ENCODE measurements at places on chromosomes 16 and 17.

- DNase-seq, result no peak
Observed at GRCh38 chr17:51742571-51742970, 415.9 kb downstream of the CA10 start.

GRCh38 chr17:66779237-66779606 is 55.7 kb upstream of the CACNG5 start:
- DNase-seq, result no peak

GRCh38 chr16:86823888-86824671 is 245.7 kb downstream of the FOXL1 start:
- DNase-seq, result peak; percentile 69

DNA sequence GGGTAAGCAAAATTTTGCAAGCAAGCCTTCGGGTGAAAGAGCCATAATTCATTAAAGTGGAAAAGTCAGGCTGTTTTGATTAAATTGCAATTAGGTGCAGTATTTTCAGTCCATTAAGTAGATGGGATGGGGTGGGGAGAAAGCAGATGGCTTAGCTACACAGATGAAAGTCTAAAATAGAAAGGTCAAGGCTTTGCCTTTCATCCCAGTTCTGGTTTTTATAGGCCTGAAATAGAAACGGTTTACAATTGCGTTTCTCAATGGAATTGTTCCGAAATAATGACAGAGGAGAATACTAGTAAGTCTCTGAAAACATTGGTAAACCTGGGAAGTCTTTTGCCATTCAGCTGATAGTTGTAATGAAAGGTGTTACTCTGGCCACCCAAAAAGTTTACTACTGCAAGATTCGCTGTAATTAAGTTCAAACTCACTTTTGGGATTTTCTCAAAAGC is 1.5 kb downstream of the PPM1E start:
- DNase-seq, result no peak

GRCh38 chr17:51351890-51352289 is 91.5 kb downstream of the UTP18 start:
- no peak for DNase-seq

GRCh38 chr16:88414521-88415380 is 32.0 kb downstream of the ZNF469 start:
- no peak for DNase-seq

DNA sequence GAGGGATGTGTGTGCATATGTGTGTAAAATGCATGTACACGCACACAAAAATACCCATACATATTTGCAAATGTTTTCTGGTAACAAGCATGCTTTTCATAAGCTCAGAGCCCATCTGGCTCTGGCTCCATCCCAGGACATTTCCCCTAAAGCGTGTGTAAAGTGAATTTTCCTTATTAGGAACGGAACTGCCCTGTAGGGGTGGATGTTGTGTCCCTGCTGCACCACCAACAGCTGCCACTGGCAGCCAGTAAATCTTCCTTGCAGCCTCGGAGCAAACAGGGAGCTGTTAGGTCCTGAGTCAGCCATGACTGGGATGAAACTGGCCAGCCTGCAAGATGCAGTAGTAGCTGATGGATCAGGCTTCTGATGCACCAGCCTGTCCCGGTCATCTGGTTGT is 393.5 kb downstream of the UTP18 start:
- no peak for DNase-seq

GRCh38 chr17:56832446-56832845 is 1.3 kb downstream of the C17orf67 start:
- no peak for DNase-seq

GRCh38 chr17:40399185-40399584 is 18.5 kb downstream of the TOP2A start:
- DNase-seq, result no peak

DNA sequence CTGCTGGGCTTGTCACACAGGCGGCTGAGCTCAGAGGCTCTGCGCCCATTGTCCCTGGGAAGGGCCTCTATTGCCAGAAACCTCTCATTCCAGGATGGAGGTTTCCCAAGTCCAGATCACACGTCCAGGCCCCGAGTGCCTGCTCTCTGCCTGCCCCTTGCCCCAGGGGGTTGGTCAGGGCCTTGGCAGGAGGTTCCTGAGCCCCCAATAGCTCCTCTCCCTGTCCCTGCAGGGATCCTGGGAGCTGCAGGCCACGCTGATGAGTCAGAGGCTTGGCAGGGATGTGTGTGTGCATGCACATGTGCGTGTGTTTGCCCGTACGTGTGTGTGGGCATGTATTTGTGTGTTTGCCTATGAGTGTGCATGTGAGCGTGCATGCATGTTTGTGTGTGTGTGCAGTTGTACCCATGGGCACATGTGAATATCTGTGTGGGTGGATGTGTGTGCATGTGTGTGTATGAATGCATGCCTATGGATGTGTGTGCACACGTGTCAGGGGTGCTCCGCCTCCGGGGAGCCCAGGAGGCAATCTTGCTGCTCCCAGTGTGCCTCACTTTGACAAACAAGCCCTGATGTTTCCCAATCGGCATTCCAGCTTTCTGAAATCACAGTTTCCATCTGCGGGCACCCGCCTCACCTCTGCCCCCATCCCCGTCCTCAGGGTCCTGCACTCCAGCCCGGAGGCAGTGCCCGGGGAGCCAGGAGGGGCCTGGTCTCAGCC is 98.4 kb upstream of the GSE1 start:
- DNase-seq, result peak; percentile 95

GRCh38 chr17:66214884-66215528 is 14.2 kb downstream of the APOH start:
- DNase-seq, result no peak

- DNase-seq, result no peak
Observed at GRCh38 chr17:72515291-72516065, 394.7 kb downstream of the SOX9 start.

GRCh38 chr17:80859002-80859941 is 132.4 kb upstream of the CHMP6 start:
- peak; percentile 56 for DNase-seq

- DNase-seq, result no peak
Observed at GRCh38 chr16:77784441-77785372, 3.7 kb upstream of the VAT1L start.

DNA sequence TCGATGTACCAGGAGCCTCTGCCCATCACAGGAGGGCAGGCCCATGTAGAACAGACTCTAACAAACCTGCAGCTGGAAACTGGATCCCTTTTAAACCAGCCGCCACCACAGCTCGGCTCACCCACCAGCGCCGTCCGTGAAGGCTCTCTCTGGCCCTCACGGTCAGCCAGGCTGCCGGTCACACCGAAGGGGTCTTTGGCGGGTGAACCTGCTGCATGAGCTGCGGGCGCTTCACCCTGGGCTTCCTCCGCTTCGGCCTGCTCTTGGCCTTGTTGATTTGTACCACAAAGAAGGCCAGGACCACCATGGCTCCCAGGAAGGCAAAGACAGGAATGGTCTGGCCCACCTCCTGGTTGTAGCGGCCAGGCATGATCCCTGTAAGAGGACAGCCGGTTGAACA is 11.7 kb upstream of the SLC38A8 start:
- DNase-seq, result no peak

GRCh38 chr17:74271281-74271680 is 2.8 kb upstream of the DNAI2 start:
- no peak for DNase-seq

DNA sequence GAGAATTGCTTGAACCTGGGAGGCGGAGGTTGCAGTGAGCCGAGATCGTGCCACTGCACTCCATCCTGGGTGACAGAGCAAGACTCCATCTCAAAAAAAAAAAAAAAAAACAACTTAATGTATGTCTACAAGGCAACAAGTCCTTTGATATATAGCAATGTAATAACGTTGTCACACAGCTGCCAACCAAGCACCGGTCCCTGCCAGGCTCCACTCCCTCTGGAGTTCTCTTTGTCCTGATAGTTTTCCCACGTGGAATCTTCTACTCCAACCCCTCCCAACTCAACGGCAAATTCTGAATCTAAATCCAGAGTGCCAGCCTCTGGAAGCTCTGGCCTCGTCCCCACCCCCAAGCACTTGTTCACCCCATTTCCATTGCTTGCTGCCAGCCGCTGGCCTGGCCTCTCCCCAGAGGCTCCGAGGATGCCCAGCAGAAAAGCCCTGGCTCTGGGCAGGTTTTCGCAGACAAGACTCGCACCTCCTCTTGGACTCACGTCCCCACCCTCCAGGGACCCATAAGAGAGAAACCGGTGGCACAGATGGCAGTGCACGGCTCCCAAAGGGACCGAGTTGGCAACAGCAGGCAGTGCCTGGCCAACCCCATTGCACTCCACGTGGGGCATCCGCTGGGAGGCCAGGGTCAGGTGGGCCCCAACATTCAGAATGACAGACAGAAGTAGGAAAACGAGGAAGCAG is 15.9 kb upstream of the CBX2 start:
- DNase-seq, result no peak

GRCh38 chr16:19400711-19401110 is 17.0 kb upstream of the TMC5 start:
- no peak for DNase-seq

- DNase-seq, result no peak
Observed at GRCh38 chr17:14940108-14940937, 324.8 kb downstream of the PMP22 start.

GRCh38 chr17:17681744-17682292 is 560 bp downstream of the RAI1 start:
- no peak for DNase-seq

DNA sequence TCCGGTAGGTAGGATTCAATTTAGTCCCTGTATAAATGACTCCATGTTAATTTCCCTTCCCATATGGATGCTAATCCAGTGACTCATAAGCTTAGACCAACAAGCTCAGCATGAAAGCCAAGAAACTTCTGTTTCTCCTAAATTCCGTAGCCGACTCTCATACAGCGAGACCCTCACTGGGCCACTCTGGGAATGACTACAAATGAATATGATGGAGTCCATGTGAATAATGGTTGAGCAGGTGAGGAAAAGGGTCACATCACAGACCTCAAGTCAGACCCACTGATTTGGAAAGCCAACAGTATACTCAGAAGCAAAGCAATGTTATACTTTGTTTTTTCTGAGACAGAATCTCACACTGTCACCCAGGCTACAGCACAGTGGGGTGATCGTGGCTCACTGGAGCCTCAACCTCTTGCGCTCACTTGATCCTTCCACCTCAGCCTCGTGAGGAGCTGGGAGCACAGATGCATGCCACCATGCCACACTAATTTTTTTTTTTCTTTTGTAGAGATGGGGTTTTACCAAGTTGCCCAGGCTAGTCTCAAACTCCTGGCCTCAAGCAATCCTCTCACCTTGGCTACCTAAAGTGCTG is 14.6 kb downstream of the RSL1D1 start:
- peak; percentile 45 for DNase-seq

DNA sequence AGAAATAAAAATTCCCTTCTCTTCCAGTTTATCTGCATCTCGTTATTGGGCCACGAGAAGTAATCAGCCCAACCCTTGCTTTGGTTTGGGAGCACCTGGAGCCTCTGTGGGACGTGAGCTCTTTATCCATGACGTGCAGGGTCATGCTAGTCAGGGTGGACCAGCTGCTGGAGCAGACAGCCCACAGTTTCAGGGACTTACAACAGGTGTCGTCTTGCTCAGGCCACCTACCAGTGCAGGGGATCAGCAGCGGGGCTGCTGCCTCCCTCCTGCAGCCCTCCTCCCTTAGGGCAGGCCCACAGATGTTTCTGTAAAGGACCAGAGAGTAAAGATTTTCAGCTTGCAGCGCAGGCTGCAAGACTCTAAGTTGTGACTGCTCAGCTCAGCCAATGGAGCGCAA is 16.9 kb downstream of the ADAD2 start:
- no peak for DNase-seq

DNA sequence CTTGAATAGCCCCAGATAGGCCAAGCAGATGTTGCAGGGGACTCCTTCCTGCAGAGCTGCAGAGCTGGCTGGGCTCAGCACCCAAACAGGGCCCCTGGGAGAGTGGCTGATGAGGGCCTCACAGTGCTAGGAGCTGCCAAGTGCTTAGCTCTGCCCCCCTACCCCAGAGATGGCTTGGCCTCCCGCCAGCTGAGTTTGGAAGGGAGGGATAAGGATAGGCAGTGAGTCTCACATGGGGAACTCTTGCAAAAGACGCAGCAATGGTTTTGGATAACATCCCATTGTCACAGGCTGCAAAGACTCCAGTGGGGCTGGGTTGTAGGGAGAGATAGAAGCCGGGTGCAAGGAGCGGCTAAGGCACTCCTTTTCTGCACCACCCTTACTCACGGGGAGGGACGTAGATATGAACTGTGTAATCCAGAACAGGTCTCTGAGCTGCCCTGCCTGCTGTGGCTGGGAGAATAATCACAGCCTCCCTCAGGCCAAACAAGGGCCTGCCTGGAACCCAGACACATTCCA is 52.9 kb upstream of the MAF start:
- no peak for DNase-seq

GRCh38 chr17:64534187-64534586 is 27.4 kb downstream of the CEP95 start:
- no peak for DNase-seq

GRCh38 chr17:6526362-6527152 is 29.8 kb downstream of the PITPNM3 start:
- DNase-seq, result no peak

- no peak for DNase-seq
Observed at GRCh38 chr17:60618080-60618479, 18.1 kb downstream of the PPM1D start.

GRCh38 chr16:12043953-12044352 is 67.4 kb downstream of the SNX29 start:
- DNase-seq, result no peak

All from smooth muscle cell of the brain vasculature (primary cell).